A549 treated with CORT108297 at 1 μM for 4 hours (cell line): ENCODE measurements at places on chromosomes 6 and 20. TPM values are rescaled to one million over a fixed set of nuclear protein-coding genes. Genes with fewer than 3 reads are reported as not detected.

The PROKR2 gene
- total RNA-seq = not detected in 5 replicates

The EGFL8 gene
- total RNA-seq = 1.4 to 2.6 TPM (median 1.9 TPM) in 5 replicates

The BTNL2 gene
- not detected in 5 replicates for total RNA-seq

The VPS16 gene
- 23.5 to 36.6 TPM (median 32.9 TPM) in 5 replicates for total RNA-seq

The RNGTT gene
- 6.7 to 10.7 TPM (median 8.8 TPM) in 5 replicates for total RNA-seq

The KCNS1 gene
- not detected in 5 replicates for total RNA-seq

The UNC93A gene
- total RNA-seq = not detected in 5 replicates

The KCNK5 gene
- total RNA-seq = 0.91 to 1.6 TPM (median 1.2 TPM) in 5 replicates

The MUC21 gene
- total RNA-seq = not detected in 5 replicates

The IP6K3 gene
- total RNA-seq = 0.08 to 0.18 TPM (median 0.14 TPM) in 5 replicates

The SIRPB1 gene
- total RNA-seq = 0.48 to 0.66 TPM (median 0.52 TPM) in 5 replicates

The PRDM1 gene
- total RNA-seq = 4.0 to 5.5 TPM (median 4.8 TPM) in 5 replicates

The SIGLEC1 gene
- total RNA-seq = 0.01 to 0.03 TPM (median 0.02 TPM) in 4 of 5 replicates, not detected in the other

The GHRH gene
- not detected in 5 replicates for total RNA-seq

The SLC17A2 gene
- not detected in 5 replicates for total RNA-seq

The ABHD16B gene
- not detected in 5 replicates for total RNA-seq
